ENCODE measurements at places on chromosomes 2 and 18.

- DNase-seq, result no peak
Observed at GRCh38 chr2:233064530-233065199, 4.5 kb downstream of the INPP5D start.

- no peak for DNase-seq
Observed at GRCh38 chr2:118473241-118473640, 374.2 kb downstream of the EN1 start.

DNA sequence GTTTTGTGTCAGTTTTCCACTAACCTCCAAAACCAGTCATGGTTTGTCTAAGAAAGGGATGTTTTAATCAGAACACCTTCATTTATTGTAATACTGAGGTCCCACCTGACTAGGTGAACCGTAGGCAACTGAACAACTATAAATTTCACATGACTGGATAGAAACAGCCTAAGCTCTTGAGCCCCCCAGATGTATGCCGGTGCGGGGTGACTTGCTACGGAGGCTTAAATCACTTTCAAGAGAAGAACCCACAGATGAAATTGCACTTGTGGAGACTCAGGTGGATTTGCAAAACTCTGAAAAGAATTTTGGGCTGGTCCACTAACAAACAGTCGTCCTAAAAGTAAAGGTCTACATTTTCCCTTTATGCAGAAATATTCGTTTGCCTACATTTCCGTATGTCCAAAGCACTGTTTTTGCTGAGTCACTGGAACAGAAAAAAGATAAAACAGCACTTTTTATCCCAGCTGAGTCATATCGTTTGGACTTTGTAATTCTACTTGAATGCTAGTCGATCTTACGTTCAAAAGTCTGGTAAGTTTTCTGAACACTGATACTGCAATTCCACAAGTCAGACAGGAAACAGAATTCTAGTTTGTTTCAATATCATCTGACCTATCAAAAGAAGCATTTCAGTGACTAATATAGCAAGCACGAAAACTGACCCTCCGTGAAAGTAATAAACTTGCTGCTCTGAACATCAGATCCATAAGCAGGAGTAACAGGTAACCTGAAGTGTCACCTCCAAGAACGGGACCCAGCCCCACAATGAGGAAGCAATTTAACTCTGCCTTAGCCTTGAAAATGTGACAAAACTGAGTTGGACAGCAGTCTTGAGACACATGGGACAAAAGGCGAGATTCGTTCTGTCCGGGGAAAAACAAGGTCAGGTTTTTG, 18.1 kb downstream of the ZNF516 start:
- DNase-seq, result peak; percentile 72

DNA sequence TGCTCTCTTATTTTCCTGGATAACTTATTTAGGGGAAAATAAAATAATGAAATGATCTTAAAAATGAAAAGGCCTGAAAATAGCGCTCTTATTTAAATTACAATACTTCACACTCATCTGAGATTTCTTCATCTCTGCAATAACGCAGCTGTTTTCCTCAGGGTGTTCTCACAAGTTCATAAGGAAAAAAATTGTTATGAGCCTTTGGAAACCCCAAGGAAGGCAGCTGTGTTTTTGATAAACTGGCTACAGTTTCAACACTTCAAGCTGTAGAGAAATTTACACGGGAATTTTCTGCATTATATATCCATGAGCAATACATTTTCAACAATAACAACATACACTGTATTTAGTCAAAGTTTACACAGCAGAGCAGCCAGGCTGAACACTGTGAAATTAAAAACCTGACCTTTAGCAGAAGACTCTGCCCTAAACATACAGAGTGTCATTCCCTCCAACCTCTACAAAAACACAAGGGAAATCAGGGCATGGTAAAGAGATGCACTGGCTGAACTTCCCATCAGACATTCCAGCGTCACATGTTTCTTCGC, 959.6 kb downstream of the SLC4A3 start:
- DNase-seq, result no peak

- DNase-seq, result no peak
Observed at GRCh38 chr2:225196579-225196978, 154.3 kb upstream of the DOCK10 start.

- DNase-seq, result no peak
Observed at GRCh38 chr2:113847144-113847543, 42.7 kb upstream of the ACTR3 start.

DNA sequence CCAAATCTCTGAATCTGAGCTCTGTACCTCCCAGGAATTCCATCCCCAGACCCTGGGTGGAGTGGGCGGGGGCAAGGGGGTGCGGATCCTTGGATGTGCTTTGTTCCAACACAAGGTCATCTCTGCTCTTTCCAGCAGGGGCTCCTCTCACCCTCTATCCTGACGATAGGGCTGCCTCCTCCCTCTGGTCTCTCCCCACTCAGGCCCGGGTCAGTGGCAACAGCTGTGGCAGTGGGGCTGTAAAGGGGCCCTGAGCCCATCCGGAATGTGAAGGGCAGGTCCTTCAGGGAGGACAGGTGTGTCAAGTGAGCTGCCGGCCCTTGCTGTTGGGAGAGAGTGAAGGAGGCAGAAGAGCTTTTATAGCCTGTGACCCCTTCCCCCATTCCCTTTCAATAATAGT, 167.8 kb downstream of the CELF4 start:
- DNase-seq, result no peak

DNA sequence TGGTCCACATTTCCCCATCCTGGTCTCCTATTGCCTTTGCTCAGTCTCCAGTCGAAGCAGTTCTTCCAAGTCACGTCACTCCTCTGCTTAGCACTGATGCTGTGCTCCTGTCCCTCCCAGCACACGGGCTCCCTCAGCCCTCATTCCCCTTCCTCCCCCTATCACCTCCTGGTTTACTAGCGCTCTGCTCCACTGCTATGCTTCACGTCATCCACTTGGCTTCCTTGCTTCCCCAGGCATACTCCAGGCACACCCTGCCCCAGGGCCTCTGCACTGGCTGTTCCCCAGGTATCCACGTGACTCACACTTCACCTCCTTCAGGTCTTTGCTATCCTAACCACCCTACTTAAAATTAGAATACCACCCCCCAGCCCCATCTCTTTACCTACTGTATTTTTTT, 269.3 kb downstream of the GLI2 start:
- no peak for DNase-seq

DNA sequence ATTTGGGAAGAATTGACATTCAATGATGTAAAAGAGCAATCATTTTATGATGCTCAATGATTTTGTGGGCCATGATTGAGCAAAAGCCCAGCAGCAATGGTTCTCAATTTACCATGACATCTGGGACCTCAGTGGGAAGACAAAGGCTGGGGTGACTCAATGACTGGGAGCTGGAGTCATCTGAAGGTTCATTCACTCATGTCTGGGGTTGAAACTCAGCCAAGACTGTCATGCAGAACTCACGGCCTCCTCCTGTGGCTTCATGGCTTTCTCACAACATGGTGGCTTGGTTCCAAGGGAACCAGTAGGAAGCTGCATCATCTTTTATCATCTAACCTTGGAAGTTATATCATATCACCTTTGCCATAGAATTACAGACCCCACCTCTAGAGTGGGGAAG, 45.1 kb upstream of the CD226 start:
- no peak for DNase-seq

GRCh38 chr2:179636995-179637394, 224.4 kb downstream of the ZNF385B start:
- DNase-seq, result no peak

- no peak for DNase-seq
Observed at GRCh38 chr18:35695803-35696202, 114.3 kb downstream of the GALNT1 start.
